ENCODE measurements at places on chromosomes 6 and 20. TPM values are rescaled to one million over a fixed set of nuclear protein-coding genes. Genes with fewer than 3 reads are reported as not detected.

HLA-DPA1 gene
- 17.0 TPM for total RNA-seq

SLC44A4 gene
- total RNA-seq, result not detected

TMEM244 gene
- total RNA-seq, result 1.1 TPM

SRSF12 gene
- not detected for total RNA-seq

SAMD5 gene
- total RNA-seq, result not detected

MICB gene
- total RNA-seq, result 21.4 TPM

MROH8 gene
- 1.5 TPM for total RNA-seq

KCNB1 gene
- not detected for total RNA-seq

TBCC gene
- total RNA-seq, result 57.4 TPM

CCR6 gene
- total RNA-seq, result 23.7 TPM

TULP1 gene
- total RNA-seq, result not detected

MEP1A gene
- not detected for total RNA-seq

TNF gene
- total RNA-seq, result 28.2 TPM

BPIFA1 gene
- total RNA-seq, result not detected

GRCh38 chr20:10379761-10380160 is 54.3 kb downstream of the MKKS start:
- no peak for DNase-seq
- H3K36me3 ChIP-seq, result no peaks in the 10 kb centered on the region
- no peak overlapping the region for H3K27ac ChIP-seq
- H3K4me1 ChIP-seq, result no peaks in the 10 kb centered on the region

DNA sequence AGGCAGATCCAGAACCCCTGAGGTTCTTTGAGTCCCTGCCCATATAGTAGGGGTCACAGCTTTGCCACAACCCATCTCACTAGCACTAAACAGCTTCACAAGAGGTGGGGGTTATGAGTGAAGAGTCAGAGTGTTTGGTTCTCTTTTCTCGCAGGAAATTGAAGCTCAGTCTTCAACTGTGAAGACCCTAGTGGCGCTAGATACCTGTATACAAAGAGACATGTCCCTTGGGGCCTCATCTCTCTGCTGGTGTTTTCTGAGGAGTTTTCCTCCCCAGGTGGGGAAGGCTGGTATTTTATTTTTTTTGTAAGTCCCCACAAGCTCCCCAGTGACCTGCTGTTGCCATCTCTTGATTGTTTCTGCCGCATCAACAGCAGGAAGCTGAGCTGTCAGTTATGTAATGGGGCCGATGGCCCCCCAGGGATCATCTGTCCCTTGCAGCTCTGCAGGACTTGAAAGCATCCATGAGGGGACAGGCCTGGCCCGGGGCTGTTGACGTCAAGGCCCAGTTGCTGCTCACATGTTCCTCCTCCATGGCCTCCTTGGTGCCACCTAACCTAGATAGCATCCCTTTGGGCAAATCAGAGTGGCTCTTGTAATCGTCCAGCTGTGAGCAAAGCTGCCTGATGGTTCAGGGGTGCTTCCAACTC is 23.1 kb downstream of the STK35 start:
- H3K36me3 ChIP-seq, result no peaks in the 10 kb centered on the region
- no peak overlapping the region for H3K27ac ChIP-seq
- DNase-seq, result no peak
- peaks cover 45% of the 10 kb centered on the region for H3K4me1 ChIP-seq
- no peak overlapping the region for H3K4me3 ChIP-seq

- DNase-seq, result no peak
- no peaks in the 10 kb centered on the region for H3K4me1 ChIP-seq
- no peak overlapping the region for H3K27ac ChIP-seq
- H3K36me3 ChIP-seq, result no peaks in the 10 kb centered on the region
Measured at GRCh38 chr20:9485614-9486340, 28.6 kb upstream of the LAMP5 start.

DNA sequence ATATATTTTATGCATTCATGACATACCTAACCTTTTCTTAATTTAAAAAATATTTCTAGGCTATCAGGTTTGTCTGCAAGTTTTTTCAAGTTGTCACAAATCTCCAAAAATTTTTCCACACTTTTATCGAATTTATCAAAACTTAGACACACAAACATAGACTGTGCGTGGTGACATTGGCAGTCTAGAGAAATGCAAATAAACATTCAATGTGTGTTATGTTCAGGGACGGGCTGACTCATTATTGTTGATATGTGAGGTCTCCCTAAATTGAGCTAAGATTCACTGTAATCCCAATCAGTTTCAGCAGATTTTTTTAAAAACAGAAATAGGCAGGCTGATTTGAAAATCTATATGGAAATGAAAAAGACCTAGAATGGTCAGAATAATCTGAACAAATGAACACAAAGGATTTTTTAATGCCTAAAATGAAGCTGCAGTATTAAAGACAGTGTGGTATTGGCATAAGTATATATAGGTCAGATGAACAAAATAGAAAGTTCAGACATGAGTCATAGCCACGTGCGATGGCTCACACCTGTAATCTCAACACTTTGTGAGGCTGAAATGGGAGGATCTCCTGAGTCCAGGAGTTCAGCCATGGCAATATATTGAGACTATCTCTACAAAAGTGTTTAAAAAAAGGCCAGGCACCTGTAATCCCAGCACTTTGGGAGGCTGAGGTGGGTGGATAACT is 19.2 kb downstream of the BLTP3A start:
- no peaks in the 10 kb centered on the region for H3K27me3 ChIP-seq
- DNase-seq, result no peak
- peaks cover 4% of the 10 kb centered on the region for H3K4me1 ChIP-seq

DNA sequence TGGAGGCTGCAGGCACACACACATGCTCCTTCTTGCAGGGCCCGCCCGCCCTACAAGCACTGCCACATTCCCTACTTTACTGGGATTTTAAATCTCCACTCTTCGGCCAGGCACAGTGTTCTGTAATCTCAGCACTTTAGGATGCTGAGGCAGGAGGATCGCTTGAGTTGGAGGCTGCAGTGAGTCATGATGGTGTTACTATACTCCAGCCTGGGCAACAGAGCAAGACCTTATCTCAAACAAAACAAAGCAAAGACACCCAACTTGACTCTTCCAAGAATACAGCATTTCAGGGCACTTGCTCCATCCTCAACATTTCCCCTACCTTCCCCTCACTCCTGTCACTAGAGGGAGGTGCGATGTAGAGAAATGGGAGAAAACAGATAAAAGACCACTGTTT is 194.0 kb downstream of the MYLK4 start:
- no peaks in the 10 kb centered on the region for H3K4me1 ChIP-seq
- peaks cover 4% of the 10 kb centered on the region for H3K27me3 ChIP-seq
- DNase-seq, result no peak
- H3K27ac ChIP-seq, result no peak overlapping the region
- H3K36me3 ChIP-seq, result no peaks in the 10 kb centered on the region
- H3K4me3 ChIP-seq, result no peak overlapping the region

DNA sequence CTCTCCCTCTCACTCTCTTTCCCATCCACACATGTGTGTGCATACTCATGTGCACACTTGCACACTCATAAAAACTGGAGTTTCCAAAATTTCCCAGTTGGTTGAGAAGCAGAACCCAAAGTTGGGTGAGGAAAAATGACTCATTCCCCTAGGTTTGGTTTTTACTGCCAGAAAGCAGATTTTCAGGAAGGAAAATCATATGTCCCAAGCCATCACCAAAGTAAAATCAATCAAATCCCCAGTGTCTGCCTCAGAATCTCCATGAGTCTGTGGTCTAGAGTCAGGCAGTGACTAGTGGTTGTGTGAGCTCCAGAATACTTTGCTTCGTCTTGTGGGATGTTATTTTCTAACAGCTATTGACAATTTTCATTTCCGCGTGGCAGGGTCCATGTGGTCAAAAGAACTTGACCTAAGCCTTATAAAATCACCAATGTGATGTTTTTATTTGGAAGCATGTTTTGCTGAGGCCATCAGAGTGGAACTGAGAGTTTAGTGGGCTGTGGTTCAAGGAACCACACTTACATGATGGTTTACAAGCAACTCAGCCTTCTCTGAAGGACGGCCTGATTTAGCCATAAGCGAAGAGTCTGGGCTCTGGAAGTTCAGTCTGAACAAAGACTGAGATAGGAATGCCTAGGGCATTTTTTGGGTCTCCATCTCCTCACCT is 81.9 kb upstream of the CCN6 start:
- H3K4me1 ChIP-seq, result peaks cover 29% of the 10 kb centered on the region
- H3K27me3 ChIP-seq, result no peaks in the 10 kb centered on the region
- H3K36me3 ChIP-seq, result no peaks in the 10 kb centered on the region
- H3K4me3 ChIP-seq, result no peak overlapping the region
- H3K27ac ChIP-seq, result peak overlapping the region; percentile 75
- DNase-seq, result no peak

GRCh38 chr6:135987226-135987625 is 135.7 kb downstream of the PDE7B start:
- H3K27me3 ChIP-seq, result no peaks in the 10 kb centered on the region
- H3K36me3 ChIP-seq, result no peaks in the 10 kb centered on the region
- no peaks in the 10 kb centered on the region for H3K4me1 ChIP-seq
- no peak for DNase-seq
- H3K4me3 ChIP-seq, result no peak overlapping the region

- H3K27me3 ChIP-seq, result peaks cover 19% of the 10 kb centered on the region
- peaks cover 8% of the 10 kb centered on the region for H3K4me1 ChIP-seq
- H3K4me3 ChIP-seq, result no peak within 1 kb of the TSS
- H3K36me3 ChIP-seq, result no peaks in the 10 kb centered on the region
Measured at GRCh38 chr20:63254232-63254605, at the start of gene NKAIN4. NKAIN4 (minus strand) TSS chr20:63254463; CDS start chr20:63254450, 13 bp downstream.

- H3K4me3 ChIP-seq, result no peak overlapping the region
- no peak overlapping the region for H3K27ac ChIP-seq
Measured at GRCh38 chr20:31608251-31608945, 3.3 kb downstream of the ID1 start.

DNA sequence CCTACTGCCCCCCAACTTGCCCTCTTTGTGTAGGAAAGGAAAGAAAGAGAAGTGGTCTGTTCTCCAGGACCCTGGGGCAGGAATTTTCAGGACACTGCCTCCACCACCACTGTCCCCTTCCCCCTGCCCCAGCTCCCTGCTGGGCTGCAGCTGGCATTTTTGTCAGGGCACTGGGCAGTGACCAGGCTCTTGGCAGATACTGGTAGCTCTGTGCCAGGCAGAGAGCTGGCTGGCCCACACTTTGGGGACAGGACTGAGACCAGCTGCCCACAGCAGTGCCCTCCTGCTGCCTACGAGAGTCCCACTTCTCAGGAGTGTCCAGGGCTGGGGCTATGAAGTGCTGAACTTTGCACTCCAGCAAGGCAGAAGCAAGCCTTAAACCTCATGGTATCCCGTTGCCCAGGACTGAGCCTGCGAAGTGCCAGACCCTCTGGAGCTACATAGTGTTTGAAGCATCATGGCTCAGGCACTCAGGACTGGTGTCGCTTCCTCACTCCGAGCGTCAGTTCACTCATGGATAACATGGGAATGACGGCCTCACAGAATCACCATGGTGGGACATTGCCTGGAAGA is 19.3 kb downstream of the SLC13A3 start:
- H3K36me3 ChIP-seq, result no peaks in the 10 kb centered on the region
- DNase-seq, result no peak
- H3K27ac ChIP-seq, result no peak overlapping the region
- H3K4me1 ChIP-seq, result no peaks in the 10 kb centered on the region
- no peaks in the 10 kb centered on the region for H3K27me3 ChIP-seq

DNA sequence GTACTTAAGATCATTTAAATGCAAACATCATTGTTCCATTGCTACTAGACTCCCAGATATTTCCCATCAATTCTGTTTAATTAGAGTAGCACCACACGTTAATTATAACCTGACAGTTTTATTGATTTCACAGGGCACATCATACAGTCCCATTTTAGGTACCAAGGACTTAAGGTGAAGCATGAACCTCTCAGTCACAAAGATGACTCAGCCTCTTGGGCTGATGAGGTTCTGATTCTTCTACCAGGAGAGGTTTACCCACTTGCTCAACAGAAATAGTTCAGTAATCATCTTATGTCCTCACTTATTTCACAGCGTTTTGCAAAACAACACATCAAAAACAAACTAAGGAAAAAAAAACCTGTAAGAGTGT is 98.5 kb downstream of the HIVEP2 start:
- H3K4me1 ChIP-seq, result peaks cover 98% of the 10 kb centered on the region
- DNase-seq, result no peak
- no peaks in the 10 kb centered on the region for H3K27me3 ChIP-seq

DNA sequence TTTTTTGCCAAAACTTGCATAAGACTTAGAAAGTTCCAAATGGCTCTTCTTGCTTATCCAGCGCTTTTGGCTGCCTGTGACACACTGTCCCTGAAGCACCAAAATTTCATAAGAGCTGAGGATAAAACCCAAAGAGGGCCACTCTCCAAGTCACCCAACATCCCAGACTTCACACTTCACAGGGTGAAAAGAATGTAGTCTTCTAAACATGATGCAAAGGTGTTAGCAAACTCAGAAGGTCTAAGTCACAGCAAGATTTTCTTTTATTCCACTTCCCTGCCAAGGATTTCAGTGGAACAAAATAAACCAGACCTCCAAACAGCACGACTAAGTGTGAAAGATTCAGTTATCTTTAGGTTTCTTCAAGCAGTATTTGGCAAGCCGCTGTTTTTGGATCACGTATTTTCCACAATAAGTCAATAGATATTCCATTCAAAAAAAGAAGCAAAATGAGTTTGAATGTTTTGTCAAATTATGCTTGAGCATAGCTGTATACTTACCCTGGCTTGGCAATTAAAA is 44.6 kb upstream of the CD93 start:
- no peaks in the 10 kb centered on the region for H3K27me3 ChIP-seq
- H3K36me3 ChIP-seq, result no peaks in the 10 kb centered on the region
- no peak overlapping the region for H3K27ac ChIP-seq

- H3K4me3 ChIP-seq, result no peak overlapping the region
- peaks cover 13% of the 10 kb centered on the region for H3K36me3 ChIP-seq
- no peak for DNase-seq
- H3K4me1 ChIP-seq, result peaks cover 45% of the 10 kb centered on the region
Measured at GRCh38 chr20:21325296-21325695, 22.2 kb downstream of the XRN2 start.

- no peaks in the 10 kb centered on the region for H3K36me3 ChIP-seq
- H3K27me3 ChIP-seq, result no peaks in the 10 kb centered on the region
- DNase-seq, result no peak
- H3K27ac ChIP-seq, result no peak overlapping the region
- H3K4me3 ChIP-seq, result no peak overlapping the region
Measured at GRCh38 chr6:166589337-166589731, 2.9 kb upstream of the RAMACL start.

DNA sequence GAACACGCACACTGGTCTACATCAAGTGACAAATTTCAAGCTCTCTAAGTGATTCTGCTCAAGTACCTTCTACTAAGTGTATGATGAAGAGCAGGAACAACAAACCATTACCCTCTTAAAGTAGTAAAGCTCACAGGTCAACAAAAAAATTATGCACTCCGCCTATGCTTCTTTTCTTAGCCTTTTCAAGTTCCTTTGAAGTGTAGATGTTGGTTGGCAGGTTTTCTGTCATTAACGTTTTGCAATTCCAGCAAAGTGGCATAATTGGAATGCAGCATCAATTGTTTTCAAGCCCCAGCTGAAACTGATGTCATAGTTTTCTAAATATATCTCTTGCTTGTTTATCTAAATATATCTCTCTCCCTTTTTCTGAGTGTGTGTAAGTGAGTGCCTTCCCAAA is 396.9 kb upstream of the EYS start:
- H3K36me3 ChIP-seq, result no peaks in the 10 kb centered on the region
- H3K4me1 ChIP-seq, result no peaks in the 10 kb centered on the region
- DNase-seq, result no peak
- H3K27me3 ChIP-seq, result no peaks in the 10 kb centered on the region

GRCh38 chr6:37699138-37699766 is 1.6 kb upstream of the MDGA1 start:
- H3K36me3 ChIP-seq, result no peaks in the 10 kb centered on the region
- H3K4me1 ChIP-seq, result peaks cover 17% of the 10 kb centered on the region
- peaks cover 8% of the 10 kb centered on the region for H3K27me3 ChIP-seq
- DNase-seq, result peak; percentile 89
- H3K27ac ChIP-seq, result no peak overlapping the region

GRCh38 chr6:113591896-113592827 is 265.0 kb upstream of the MARCKS start:
- no peak for DNase-seq
- H3K27ac ChIP-seq, result no peak overlapping the region
- no peaks in the 10 kb centered on the region for H3K36me3 ChIP-seq
- no peaks in the 10 kb centered on the region for H3K4me1 ChIP-seq

Measured in CD4-positive, alpha-beta memory T cell (primary cell).